DMS79 (cell line): ENCODE measurements at places on chromosomes 6 and 20.

DNA sequence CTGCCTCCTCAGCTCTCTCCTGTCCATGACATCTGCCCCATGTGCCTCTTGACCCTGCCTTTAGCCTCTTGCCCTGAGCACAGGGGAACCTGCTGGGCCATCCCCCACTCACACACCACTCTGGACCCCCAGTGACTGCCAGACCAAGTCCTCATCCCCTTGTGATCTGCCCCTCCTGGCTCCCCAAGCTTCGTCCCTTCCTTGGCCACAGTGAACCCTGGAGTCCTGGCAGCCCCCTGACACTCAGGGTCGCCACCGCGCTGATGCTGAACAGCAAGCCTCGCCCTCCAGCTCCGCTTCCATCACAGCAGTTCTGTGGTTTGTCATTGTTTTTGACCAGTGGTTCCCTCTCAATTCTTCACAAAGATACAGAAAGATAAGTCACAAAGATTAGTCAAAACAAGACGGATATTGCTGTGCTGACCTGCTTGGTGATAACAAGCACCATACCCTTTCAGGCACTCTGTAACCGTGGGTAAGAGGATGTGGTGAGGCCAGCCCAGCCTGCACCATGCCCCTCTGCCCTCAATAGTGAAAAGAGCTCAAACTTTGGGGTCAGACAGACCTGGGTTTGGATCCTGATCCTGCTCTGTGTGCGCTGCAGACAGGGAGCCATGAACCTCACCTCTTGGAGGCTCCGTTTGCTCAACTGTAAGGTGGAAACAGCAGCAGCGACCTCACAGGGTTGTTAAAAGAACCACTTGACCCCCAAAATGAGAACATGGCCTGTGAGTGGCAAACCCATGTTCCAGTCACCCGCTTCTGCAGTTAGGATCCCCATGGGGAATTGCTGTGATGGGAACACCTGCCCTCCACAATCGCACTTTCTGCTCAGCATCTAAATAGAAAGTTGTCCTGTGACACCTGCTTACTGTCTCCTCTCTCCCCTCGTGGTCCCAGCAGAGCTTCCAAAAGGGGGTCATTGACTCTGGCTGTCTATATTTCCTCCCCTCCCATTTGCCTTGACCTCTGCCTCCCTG is 114.5 kb downstream of the TOX2 start:
- DNase-seq, result no peak

DNA sequence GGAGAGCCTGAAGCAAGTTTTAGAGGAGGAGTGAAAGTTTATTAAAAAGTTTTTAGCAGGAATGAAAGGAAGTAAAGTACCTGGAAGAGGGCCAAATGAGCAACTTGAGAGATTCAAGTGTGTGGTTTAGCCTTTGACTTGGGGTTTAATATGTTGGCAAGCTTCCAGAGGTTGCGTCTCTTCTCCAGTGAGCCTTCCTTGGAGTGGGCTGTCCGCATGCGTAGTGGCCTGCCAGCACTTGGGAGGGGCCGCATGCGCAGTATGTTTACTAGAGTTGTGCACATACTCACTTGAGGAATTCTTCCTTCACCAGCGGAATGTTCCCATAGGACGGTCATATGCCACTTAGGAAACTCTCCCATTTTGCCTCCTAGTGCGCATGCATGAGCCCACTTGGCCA is 235.2 kb downstream of the ALDH8A1 start:
- peak; percentile 85 for DNase-seq

- peak; percentile 98 for DNase-seq
Measured at GRCh38 chr6:113854531-113855499, 2.3 kb upstream of the MARCKS start.

DNA sequence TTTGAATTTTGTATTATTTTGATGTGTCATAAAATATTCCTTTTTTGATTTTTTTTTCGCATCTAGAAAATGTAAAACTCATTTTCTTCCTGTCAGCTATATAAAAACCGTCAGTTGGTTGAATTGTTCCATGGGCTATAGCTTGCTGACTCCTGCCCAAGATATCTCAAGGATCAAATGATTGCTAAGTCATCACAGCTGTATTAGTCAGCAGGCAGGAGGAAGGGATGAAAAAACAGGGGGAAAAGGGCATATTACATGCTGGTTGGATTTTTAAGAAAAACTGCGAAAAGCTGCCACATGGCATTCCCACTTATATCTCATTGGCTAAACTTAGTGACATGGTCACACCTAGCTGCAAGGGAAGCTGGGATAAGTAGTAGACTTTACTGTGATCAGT is 569.9 kb downstream of the BCKDHB start:
- DNase-seq, result no peak

GRCh38 chr6:90121982-90122381 is 174.7 kb downstream of the BACH2 start:
- DNase-seq, result no peak

DNA sequence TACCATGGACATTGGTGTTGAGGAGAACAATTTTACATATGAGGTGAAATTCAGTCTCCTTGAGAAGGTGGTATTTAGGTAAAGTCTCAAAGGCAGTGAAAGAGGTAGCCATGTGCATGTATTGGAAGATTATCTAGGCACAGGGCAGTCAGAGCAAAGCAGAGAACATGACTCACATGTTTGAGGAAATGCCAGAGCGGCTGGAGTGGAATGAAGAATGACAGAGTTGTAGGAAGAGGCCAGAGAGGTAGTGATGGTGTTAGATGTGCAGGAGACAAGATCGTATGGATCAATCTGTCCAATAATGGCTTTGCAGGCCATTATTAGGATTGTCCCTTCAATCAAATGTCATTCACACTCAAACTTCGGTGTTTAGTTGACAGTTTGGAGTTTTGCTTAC is 449.4 kb upstream of the PTCHD4 start:
- no peak for DNase-seq
